ENCODE measurements at places on chromosomes 5 and 9. TPM values are rescaled to one million over a fixed set of nuclear protein-coding genes. Genes with fewer than 3 reads are reported as not detected.
A peak's percentile ranks its signal among the peaks of the same experiment; 100 is the strongest.

SIT1 gene
- not detected for polyA plus RNA-seq

DDX4 gene
- not detected for polyA plus RNA-seq

DNA sequence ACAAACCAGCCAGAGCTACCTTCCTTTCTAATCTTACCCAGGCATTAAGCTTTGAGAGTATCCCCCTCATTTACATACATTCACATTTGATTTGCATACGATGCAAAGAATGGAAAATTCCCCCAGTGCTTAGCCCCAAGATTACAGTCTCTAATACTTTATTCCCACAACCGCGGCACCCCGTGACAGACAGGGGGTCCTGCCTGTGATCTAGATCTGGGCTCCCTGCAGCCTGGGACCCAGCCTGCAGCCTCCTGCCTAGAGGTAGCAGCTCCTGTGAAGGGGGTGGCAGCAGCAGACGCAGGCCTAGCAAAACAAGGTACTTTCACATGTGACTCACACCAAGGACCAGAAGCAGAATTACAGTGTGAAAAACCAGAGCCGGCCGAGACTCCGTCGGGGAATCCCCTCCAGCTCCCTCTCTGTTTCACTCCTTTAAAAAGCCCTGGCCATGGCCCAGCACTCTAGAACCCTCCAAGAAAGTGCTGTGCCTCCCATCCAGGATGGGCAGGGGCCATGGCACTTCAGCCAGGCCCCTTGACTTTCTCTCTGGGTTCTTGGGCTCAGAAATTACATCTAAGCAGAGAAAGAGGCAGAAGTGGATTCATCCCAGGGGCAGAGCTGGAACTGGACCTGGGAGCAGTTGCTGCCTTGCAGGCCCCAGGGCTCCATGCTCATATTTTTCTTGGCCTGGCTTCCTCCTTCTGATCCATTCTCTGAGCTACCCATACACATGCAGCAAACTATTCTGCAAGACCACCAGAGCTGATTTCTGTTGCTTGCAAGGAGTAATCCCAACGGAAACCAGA lies 14.0 kb upstream of the TCF7 start:
- DNase-seq, result no peak

- no peak for DNase-seq
These were observed 127.7 kb upstream of the PIK3R1 start for GRCh38 chr5:68087866-68088265.

DNA sequence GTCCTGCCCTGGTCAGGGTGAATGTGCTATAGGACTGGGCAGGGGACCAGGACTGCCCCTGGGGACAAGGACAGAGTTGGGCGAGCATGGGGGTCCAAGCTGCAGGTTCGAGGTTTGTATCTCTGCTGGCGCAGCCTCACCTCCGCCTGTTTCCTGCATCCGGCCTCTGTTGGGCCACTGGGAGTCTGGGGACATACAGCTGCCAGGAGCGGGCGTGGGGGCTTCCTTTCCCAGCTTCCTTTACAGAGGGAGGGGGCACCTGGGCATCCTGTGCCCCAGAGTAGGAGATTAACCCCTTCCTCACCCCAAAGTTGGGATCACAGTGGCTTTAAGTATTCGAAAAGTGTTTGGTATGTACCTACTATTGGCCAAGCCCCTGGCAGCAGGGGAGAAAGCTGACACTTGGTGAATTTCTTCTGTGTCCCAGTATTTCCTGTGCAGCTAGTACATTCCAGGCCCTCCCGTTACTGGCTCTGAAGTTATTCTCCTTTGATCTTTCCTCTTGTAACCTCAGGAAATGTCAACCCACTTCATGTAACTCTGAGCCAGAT lies 19.0 kb downstream of the OLFML2A start:
- DNase-seq, result no peak

- DNase-seq, result no peak
These were observed 26.3 kb downstream of the STARD4 start for GRCh38 chr5:111486055-111486454.

DNA sequence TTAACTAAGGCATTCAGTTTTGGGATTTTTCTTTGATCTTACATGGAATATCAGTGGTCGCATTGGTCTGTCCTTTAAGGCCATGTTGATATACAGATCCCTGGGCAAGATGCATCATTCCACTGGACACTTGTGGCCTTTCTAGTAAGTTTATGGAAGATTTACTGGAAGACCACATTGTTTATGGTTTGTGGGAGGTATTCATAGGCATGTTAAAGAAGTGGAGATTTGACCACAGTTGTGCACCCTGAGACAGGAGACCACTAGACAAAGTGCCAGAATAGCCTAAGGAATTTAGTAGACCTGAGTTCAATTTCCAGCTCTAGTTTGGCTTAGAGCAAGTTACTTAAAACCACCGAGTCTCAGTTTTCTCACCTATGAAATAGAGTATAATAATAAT lies 383.1 kb upstream of the PAPPA start:
- no peak for DNase-seq

DNA sequence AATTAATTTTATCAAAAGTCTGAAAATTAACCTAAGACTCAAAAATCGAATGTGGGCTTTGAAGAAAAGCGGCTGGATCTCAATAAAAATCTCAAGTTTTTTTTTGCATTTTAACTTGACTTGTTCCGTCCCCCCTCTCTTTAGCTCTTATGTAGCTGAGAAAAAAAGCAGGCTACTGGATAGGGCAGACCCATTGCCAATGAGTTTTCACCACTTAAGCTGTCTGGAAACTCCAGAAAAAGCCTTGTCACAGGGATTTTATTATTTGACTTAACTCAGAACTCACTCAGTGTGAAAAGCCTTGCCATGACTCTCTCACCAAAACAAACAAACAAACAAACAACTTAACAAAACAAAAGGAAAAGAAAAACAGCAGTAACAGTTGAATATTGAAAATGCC lies 247.4 kb downstream of the CDH9 start:
- DNase-seq, result no peak

DNA sequence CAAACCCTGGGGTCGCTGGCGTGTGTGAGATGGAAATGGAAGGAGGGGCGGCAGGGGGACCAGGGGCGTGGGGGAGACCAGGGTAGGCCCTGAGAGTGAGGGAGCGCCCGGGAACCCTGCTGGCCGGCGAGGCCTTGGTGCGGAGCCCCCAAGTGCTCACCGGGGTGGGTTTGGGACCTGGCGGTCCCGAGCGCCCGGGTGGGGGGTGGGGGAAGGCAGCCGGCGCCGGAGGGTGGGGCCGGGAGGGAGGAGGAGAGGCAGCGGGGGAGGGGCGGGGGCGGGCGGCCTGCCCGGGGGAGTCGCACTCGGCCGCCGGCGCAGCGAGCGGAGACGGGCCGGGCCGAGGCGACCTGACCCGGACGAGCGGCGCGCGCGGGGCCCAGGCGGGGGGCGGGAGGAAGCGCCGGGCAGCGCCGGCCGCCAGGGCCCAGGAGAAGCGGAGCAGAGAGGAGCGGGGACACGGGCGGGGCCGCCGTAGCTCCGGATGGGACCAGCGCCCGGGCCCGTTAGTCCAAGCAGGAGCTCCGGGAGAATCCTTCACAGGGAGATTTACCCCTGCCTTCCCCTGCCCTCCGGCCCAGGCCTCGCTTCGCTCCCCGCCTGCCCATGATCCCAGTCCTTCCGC lies at the start of gene NPR2:
Gene NPR2 (plus strand): TSS at position 295 of the 625 bp plus-strand sequence. CDS start 818 bp downstream, outside the sequence.
- no peak for DNase-seq

DNA sequence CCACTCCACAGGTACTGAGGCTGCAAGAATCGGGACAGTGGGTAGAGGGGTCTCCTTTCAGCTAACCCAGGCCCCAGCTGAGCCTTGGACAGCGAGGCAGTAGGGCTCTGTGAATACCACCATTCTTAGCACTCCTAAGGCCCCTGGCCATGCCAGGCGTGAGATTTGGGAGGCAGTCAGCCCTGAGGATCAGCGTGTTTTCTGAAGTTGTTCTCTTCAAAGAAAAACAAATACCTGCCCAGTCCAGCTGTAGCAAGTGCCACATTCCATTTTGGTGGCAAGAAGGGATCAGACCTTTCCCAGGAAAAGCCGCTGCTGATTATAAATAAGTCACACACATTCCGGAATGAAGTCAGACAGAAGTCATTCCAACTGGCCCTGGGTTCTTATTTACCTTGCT lies 47.8 kb downstream of the RALGPS1 start:
- DNase-seq, result no peak

DNA sequence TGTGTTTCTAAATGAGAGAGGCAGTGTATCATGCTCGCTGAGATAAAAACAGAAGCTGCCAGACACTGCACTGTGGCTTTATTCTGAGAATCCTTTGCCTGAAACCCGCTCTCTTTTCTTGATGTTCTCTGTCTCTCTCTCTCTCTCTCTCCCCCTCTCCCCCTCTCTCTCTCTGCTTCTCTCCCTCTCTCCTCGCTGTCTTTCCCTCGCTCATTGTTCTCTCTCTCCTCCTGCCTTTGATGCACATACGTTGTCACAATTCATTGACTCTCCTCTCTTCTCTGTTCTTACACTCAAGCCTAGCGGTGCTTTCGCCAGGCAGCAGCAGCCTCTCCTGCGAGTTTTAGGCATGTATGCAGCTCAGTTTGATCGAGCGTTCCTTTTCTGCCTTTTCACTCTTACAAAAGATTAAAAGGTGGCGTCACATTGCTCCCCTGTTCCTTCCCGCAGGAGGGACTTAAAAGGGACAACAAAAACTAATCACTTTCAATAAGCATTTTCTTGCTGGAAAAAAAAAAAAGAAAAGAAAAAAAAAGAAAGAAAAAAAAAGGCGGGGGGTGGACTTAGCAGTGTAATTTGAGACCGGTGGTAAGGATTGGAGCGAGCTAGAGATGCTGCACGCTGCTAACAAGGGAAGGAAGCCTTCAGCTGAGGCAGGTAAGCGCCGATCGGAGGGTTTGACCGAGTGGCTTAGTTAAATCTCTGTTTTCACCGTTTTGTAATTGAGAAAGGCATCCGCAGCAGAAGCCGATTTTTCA lies 717.9 kb upstream of the WWC1 start:
- DNase-seq, result peak; percentile 37

Data from left renal pelvis (tissue), 4 donors.